ENCODE measurements at places on chromosomes 7 and 10. TPM values are rescaled to one million over a fixed set of nuclear protein-coding genes. Genes with fewer than 3 reads are reported as not detected.

The TMEM270 gene
- not detected for polyA plus RNA-seq

The SMURF1 gene
- 4.2 TPM for polyA plus RNA-seq

The FOXP2 gene
- 0.16 TPM for polyA plus RNA-seq

DNA sequence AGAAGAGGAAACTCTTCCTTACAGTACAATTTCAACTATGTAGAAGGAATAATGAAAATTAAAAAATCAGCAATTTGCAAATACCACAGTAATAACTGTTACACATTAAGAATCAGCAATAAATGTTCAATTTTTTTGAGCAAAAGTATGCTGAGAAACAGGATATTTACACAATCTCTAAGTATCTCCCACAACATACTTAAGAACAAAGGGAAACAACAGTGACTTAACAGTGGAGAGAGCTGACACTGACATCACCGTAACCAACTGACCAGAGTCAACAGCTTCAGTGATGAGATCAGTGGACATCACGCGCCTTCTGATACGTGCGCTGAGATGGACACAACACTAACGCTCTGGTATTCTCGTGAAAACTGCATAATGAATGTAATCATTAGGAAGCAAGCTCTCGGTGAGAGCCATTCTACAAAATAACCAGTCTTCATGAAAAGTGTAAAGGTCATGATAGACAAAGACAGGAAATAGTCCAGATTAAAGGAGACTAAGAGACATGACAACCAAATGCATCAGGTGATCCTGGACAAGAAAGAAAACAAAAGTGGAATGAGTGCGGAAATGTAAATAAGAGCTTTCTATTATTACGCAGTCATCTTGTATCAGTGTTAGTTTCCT lies 82.6 kb downstream of the PIP4K2A start:
- DNase-seq: no peak

DNA sequence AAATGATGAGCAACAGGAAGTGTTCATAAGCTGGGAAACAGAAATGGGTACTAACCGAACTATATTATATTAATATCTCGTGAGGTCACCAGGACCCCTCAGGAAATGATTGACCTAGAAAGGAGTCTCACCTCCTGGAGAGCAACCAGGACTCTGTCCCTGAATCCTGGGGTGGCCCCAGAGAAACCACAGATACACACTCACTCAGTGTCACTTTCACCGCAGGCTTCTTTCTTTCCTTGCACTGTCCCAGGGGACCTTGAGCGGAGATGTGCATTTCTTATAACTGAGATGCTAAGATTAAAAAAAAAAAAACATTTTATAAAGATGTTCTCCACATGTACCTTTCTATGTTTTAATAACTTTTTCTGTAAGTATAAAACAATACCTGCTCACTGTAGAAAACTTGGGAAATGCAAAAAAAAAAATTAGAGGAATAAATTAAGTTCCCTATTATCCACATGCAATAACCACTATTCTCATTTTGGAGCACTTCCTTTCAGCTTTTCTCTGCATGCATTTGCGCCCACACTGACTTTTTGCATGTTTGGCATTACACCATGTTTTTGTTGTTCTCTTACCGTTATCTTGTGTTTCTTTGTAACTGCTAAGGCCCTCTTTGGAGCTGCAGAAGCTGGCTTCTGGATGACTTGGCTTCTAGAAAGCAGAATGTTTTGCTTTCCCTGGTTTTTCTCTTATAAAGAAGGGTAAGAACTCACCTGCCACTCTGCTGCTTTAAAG lies 15.0 kb downstream of the NOD1 start:
- DNase-seq: no peak

DNA sequence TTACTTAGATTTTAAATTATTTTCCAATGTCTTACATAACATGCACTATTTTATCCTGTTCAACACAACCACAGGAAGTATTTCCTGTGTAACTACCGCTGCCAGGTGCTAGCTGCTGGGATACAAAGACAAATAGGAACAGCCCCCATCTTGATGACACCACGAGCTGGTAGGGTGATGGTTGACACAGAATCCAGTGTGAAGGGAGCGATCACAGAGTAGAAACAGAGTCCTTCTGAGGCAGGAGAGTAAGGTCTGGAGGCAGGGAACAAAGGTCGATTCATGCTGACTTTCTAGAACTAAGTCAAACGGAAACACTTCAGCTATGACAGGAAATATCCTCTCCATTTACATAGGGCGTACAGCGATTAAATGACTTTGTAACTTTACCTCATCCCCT lies 232.3 kb downstream of the ADAM12 start:
- DNase-seq: no peak

GRCh38 chr10:82245906-82246560 lies 371.0 kb downstream of the NRG3 start:
- DNase-seq: no peak

DNA sequence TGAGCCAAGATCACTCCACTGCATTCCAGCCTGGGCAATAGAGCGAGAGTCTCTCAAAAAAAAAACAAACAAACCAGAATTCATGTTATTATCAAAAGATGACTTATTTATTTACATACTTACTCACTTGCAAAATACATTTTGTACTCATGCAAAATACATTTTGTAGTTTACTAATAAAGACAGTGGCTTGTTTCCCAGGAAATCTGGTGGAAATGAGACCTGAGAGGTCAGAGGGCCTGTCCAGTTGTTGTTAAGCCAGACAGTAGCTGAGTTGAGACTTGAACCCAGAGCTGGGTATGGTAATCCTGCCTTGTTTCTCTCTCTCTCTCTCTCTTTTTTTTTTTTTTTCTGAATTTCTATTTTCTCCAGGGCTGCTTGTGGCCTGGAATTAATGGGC lies 29.5 kb downstream of the PDSS1 start:
- DNase-seq: no peak

- DNase-seq: no peak
Measured at GRCh38 chr7:86008898-86009297, 634.8 kb upstream of the GRM3 start.

DNA sequence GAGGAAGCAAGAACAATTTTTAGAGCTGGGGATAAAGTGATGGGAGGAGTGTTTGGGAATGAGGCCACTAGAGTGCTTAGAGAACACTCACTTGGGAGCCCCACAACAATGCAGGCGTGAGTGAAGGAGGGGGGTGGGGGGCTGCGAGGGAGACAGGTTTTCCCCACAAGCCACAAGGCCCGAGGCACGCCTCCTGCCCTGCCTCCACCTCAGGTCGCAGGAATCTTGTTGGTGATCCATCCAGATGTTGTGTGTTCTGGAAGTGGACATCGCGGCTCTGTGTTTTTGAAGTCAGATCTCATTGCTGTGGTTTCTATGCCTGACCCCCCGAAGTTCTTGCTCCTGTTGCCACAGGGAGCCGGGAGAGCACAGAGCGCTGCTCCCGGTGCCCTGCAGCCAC lies 178.0 kb upstream of the BMPER start:
- DNase-seq: no peak

DNA sequence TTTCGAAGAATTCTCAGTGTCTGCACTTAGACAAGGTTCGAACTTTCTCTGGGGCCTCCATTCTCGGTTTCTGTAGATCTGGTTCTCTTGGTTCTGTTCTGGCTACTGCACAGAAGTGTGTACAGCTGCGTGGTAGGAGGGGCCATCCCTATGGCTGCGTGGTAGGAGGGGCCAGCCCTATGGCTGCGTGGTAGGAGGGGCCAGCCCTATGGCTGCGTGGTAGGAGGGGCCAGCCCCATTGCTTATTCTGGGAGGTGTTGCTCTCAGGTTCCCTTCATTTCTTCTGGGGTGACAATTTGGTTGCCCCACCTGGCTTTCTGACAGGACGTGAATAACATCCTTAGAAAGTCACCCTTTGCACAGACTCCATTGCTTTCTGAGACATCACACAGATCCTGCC lies 65.2 kb upstream of the CHST15 start:
- no peak for DNase-seq

DNA sequence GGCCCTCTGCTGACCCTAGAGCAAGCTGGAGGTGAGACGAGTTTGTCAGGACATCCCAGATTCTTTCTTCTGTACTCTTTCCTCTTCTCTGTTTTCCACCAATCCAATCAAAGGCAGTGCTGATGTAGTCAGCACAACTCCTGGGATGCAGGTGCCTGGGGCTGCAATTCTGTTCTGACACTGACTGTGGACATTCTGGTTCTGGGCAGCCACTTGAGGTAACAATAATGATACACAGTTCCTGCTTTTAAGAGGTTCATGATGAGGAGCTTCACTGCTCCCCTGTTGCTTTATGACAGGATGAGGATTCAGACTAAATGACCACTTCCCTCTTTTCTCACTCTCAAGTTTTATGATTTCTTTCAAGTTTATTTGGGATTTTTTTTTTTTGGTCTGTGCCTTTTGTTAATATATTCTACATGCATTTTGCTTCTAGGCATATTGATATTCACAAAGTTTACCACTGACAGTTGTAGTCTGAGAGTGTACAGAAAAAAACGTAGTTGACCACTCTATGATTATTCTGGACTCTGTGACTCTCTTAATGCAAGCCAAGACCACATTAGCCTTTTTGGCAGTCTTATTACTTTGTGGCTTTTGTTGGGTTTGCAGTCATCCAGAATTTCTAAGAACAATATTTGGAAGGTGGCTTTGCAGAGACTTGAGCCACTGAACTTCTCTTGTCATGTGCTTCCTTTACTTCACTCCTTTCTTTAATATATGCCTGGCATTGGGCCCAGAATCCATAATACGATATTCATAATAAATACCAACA lies 247.6 kb downstream of the AUTS2 start:
- DNase-seq: no peak

- DNase-seq: no peak
Measured at GRCh38 chr10:96921655-96922054, 89.6 kb downstream of the LCOR start.

DNA sequence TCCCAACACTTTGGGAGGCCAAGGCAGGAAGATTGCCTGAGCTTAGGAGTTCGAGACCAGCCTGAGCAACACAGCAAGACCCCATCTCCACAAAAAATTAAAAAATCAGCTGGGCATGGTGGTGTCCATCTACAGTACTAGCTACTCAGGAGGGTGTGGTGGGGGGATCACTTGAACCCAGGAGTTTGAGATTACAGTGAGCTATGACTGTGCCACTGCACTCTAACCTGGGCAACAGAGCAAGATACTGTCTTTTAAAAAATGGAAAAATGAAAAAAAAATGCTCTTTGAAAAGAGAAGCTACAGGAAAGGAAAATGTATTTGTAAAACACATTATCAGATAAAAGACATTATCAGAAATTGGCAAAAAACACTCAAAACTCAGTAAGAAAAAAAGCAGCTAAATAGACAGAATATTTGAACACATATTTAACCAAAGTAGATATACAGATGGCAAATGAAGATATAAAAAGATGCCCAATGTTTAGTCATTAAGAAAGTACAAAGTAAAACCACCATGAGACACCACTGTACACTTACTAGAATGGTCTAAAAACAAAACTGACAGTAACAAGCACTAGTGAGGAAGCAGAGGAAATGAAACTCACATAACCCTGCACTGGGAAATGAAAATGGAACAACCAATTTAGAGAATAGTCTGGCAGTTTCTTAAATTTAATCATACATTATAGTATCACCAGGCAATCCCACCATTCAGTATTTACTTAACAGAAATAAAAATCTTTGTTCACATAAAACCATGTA lies 40.5 kb downstream of the NRBF2 start:
- DNase-seq: no peak

GRCh38 chr7:14381306-14381705 lies 391.8 kb upstream of the ETV1 start:
- no peak for DNase-seq

Data from heart right ventricle (tissue), 16 donors.